Left cardiac atrium (tissue), 4 donors: ENCODE measurements at places on chromosomes 11 and 22. TPM values are rescaled to one million over a fixed set of nuclear protein-coding genes. Genes with fewer than 3 reads are reported as not detected.

DNA sequence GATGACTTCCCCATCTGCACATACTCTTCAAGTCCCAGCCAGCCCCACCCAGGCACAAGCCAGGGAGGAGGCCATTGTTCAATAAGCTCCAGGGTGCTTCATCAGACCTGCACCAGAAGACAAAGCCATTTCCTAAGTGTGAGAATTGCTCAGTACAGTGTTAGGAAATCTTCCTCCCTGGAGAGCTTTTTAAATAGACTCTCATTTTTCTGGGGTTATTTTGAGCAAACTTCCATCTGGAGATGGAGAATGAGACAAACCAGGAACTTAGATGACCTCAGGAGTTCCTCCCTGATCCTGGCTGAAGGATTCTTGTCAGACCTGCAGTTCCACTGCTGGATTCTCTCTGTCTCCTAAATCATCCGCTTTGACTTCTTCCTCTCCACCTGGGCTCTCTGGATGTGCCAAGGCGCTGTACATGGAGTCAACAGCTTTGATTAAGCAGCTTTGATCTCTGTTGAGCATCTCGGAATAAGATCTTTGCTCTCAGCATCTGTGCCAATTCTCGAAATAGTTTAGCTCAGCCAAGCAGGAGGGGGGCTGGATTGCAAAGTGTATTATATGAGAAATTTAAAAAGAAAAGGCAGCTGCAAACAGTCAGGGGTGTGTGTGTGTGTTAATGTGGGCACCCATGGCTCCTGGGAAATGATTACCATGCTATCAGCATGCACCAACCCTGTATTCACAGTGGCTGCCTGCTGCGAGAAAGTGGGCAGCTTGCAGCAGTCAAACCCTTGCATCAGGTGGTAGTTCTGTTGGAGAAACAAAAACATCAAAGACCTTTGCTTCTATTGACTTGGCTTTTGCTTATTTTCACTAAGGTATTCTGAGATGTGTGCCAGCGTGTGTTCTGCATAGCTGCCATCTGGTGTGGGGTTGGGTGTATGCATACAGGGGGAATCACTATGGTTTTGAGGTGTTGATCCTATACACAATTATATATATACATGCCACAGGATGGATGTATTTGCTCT, 70.2 kb upstream of the NAV2 start:
- no peak for DNase-seq

- DNase-seq = peak; percentile 85
Measured at GRCh38 chr11:108115500-108116140, 5.7 kb upstream of the ACAT1 start.

DNA sequence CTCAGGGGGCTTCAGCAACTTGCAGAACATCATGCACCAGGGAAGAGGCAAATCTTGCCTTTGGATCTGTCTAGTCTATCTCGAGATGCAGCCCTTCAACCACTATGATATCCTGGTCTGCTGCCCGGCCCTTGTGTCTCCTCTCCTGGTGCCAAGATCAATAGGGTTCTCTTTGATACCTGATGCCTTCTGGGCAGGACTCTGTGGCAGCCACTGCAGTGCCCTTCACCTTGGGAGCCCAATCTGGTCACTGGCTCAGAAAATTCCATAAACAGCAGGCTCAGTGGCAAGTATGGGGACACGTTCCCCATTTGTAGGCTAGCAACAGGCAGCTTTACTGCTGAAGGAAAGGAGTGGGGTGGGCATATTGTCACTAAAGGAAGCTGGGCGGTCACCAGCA, 23.4 kb downstream of the SYN3 start:
- no peak for DNase-seq

DNA sequence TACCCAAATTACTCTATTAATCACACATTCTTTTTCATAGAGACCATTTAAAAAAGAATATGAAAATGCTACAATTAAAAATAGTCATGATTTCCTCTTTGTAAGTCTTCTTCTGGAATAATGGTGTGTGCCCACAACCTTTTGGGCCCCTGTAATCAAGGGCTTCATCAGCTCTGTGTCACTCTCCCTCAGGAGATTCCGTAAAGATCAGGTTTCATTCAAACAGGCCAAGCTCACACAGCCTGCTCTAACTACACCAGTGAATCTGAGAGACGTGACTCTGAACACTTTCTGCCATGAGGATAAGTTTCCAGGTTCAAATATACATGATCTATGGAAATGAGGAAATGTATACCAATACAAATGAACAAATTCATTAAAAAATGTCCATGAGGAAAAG, 9.5 kb downstream of the DRICH1 start:
- no peak for DNase-seq

The NXPE4 gene
- not detected for total RNA-seq

The ZDHHC5 gene
- total RNA-seq = 51.3 TPM

DNA sequence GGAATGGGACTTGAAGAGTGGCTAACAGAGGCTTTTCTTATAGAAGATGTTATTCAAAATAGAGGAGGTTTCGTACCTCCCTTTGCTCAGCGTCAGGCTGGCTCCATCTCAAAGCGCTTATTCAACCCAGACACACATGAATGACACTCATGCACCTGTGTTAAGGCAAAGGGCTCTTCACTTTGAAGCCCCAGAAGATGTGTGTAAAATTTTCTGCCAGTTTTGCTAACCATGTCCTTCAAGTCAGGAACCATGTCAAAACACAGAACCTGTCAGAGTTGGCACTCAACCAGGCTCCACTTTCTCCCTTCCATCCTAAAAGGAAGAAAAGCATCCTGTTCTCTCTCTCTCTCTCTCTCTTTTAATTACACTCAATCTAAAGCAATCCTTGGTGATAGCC, 352.8 kb upstream of the NARS2 start:
- DNase-seq = no peak

DNA sequence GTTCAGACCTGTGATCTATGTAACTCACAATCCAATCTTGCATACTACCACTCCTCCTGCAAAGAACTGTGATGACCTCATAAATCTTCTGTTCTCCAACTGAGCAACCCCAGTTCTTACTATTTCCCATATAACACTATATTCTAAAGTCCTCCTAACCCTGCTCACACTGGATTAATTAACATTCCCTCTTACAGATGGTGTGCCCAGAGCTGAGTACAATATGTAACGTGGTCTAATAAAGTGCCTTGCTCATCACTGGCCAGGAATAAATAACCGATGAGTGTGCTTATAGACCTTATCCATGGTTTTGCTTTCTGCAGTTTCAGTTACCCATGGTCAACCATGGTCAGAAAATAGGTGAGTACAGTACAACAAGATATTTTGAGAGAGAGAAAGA, 28.6 kb downstream of the PRCP start:
- no peak for DNase-seq

The LRRC75B gene
- total RNA-seq = 4.9 TPM

DNA sequence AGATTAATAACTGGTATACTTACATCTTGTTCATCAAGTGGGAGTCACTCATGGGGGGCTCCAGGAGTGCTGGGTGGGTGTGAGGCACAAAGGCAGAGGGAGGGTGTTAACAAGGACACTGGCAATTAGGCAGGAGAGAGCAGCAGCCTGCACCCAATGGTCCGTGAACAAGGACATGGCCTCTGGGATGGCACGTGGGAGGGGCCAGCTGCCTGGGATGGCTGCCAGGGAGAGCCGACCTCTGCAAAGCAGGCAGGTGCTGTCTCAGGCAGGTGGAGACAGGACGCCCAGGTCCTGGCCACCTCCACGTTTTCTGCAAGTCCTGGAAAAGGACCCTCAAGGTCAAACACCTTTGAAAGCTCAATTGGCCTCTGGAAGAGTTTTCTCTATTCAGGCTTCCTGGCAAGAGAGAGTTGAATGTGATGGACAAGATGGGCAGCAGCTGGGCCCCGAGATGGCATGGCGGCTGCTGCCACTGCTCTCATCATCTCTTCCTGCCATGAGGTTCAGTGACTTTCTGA, 257.1 kb downstream of the BUD13 start:
- no peak for DNase-seq

The OR51V1 gene
- total RNA-seq = not detected

DNA sequence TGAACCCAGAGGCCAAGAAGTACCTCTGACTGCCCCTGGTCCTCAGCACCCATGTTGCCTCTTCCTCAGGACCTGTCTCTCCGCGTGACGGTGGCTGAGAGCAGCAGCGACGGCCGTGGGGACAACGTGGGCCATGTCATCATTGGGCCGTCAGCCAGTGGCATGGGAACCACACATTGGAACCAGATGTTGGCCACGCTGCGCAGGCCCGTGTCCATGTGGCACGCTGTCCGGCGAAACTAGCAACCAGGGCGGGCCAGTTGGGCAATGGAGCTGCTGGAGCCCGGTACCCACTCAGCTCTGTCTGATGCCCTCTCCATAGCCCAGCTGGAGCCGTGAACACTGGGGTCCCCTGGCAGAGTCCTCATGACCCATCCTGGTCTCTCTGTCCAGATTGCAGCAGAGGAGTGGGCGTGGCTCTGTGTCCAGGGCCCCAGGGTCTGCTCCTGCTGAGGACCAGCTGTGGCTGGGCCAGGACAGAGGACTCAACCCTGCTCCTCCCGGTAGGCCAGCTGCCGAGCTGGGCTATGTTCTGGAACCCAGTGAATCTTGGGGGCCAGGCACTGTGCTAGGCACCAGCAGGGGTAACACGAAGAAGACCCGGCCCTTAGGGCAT, 8.0 kb upstream of the RHOD start:
- DNase-seq = no peak

- DNase-seq = no peak
Measured at GRCh38 chr11:36425561-36426081, 84.5 kb downstream of the TRAF6 start.

- DNase-seq = no peak
Measured at GRCh38 chr22:27378311-27378800, 423.2 kb downstream of the MN1 start.

- no peak for DNase-seq
Measured at GRCh38 chr11:44880511-44880910, 70.2 kb downstream of the TP53I11 start.

GRCh38 chr11:64251753-64252002, 348 bp downstream of the PLCB3 start:
- DNase-seq = no peak

DNA sequence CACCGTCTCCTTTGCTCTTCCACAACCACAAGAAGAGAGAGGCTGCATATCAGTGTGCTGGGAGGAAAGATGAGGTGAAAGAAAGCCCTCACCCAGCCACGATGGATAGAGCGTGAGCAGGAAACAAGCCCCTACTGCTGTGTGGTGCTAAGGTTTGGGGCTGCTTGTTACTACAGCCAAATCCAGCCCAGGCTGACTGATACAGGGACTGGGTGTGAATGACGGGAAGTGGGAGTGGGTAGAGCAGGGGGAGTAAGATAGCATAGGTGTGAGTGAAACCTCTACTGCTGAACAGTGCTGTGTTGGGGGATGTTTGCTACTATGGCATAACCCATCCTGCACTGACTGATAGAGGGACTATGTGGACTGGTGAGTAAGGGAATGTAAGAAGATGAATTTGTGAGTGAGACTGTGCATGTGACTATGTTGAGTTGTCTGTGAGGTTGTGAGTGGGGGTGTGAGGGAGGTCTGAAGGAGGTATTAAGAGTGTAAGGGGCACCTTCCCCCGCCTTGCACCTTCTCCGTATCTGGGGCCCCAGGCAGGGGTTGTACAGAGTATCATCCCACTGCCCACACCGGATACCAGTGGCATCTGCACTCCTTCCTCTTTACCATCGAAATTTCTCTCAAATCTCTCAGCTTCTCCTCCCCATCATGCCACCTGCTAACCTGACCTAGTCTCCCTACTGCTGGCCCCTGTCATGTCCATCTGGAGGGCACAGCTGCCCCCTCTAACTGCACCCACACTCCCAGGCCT, 91.5 kb downstream of the MN1 start:
- no peak for DNase-seq

DNA sequence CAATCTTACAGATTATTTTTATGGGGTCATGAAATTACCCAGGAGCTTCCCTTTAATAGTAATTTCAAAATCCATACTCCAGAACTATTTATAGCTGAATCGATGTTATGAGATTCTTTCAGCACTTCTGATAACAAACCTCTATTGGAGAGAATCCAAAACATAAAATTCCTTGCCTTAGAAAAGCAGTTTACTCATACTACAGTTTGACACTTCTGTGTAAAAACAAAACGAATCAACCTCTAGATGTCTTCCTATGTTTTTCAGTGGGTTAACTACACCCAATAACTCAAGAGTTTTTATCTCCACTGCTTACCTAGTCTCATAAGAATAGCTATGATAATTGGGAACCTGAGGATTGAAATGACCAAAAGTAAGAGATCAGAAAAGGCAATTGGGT, 35.6 kb downstream of the KIF18A start:
- no peak for DNase-seq

DNA sequence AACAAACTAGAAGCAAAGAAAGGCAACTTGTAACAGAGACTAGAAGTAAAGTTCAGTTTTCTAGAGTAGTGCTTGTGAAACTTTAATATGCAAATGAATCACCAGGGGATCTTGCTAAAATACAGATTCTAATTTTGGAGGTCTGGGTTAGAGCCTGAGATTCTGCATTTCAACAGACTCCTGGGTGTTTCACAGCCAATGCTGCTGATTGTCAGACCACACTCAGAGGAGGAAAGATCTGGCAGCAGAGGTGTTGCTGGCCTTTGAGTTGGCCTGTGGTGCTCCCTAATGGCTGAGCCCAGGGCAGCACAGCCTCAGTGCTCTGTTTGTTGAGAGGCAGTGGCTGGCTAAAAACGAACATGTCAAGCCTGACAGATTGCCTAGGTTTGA, 5.4 kb downstream of the CRY2 start:
- DNase-seq = peak; percentile 52

- no peak for DNase-seq
Measured at GRCh38 chr11:123521930-123522329, 91.9 kb downstream of the GRAMD1B start.

The CHRM1 gene
- total RNA-seq = not detected

DNA sequence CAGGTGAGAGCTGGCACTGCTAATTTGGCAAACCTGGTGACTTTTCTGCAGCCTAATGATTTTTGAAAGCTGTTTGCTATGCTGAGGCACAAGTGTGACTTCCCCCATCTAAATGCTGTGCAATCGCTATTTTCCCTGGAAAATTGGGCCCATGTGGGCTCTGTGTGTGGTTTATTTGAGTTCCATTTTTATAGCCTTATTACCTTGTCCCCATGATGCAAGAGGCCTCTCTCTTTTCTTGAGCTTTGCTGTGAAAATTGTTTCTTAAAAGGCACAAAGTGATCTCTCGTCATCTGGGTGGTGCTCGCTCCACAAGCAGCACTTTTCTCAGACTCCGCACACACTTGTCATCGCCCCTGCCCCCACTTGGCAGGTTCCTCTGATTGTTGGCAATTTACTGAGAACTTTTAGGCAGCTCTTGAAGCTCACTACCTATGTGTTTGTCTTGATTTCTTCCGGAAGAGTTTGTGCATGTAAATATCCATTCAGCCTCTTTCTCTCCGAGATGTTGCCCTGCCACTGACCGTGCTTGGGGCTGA, 24.9 kb downstream of the BMAL1 start:
- no peak for DNase-seq

The IGSF9B gene
- total RNA-seq = 33.3 TPM

- DNase-seq = no peak
Measured at GRCh38 chr22:36569999-36570398, 41.0 kb upstream of the EIF3D start.

- no peak for DNase-seq
Measured at GRCh38 chr11:108551651-108552462, 41.7 kb downstream of the EXPH5 start.

The OR2AG2 gene
- total RNA-seq = 0.08 TPM

The P4HA3 gene
- 0.38 TPM for total RNA-seq

The APOL5 gene
- not detected for total RNA-seq

The SUSD2 gene
- total RNA-seq = 7.5 TPM
